ENCODE measurements at places on chromosomes 12 and 14.

DNA sequence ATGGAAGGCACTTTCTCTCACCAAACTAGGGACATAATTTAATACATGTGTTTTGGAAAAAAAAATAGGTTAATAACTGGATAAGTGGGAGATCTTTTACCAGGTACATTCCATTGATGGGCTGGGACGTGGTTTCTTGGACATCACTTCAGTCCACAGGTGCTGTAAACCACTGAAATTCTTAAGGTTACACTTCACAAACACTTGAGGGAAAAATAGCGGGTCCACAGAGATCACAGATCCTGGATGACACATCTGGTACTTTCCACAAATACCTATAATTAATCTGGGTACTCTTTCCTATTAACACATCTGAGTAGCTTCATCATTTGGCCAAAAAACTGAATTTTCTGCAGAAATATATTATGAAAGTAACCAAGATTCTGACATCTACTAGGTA is 85.0 kb downstream of the POLR3B start:
- no peak for DNase-seq

- DNase-seq, result peak; percentile 40
Observed at GRCh38 chr14:99946652-99947489, 118.4 kb upstream of the EVL start.

DNA sequence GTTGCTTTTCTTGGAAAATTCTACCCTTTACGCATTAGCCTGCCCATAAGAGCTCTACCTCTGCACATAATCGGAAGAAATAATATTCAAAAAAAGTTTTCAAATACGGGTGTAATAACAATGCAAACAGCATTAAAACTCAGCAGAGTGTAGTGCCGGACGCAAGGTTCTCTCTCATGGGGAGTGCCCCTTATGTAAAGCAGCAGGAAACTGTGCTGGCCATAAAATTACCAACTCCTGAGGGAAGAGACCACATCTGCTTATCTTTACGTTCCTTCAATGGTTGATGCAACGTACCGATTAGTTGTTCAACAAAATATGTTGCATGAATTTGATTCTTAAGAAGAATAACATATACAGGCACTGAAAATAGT is 118.7 kb upstream of the TMCC3 start:
- DNase-seq, result no peak

GRCh38 chr12:4486980-4487379 is 41.4 kb upstream of the FGF6 start:
- no peak for DNase-seq

GRCh38 chr12:132021031-132021871 is 71.5 kb downstream of the EP400 start:
- DNase-seq, result no peak

DNA sequence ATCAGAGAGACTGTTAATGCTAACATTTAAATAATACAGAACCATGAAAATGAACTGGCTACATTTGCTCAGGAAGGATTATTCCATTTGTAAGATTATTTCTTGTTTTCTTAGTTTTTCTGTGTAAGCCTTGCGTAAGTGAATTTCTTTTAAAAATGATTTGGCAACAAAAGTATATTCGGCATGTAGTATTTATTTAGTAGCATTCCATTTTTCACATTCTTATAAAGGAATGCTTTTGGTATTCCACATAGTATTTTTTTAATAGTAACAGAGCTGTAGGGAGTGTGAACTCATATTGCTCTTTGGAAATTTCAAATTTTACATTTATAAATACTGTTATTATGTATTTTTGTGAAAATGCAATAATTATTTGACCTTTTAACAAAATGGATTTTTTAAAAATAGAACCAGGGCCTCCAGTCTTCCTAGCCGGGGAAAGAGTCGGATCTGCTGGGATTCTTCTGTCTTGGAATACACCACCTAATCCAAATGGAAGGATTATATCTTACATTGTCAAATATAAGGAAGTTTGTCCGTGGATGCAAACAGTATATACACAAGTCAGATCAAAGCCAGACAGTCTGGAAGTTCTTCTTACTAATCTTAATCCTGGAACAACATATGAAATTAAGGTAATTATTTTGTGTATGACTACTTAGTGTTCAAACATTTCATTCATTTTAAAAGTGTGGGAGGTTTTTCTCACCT is 1.2 kb downstream of the PTPRQ start:
- DNase-seq, result no peak

DNA sequence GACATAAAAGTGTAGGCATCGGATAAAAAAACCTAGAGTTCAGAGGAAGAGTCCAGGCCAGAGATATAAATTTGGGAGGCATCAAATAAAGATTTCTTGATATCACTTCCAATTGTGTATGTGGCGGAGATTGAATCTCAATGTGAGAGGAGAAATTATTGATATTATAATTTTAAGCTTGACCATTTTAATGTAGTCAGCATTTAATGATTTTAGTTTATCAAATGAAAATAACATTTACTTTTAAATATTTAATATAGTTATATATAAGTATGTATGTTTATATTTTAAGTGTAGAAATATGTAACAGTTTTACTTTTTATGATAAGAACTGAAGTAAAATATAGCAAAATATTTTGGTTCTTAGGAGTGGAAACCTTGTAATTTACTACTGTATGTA is 48.7 kb downstream of the WASHC4 start:
- no peak for DNase-seq

- DNase-seq, result no peak
Observed at GRCh38 chr12:69932676-69933552, 107.9 kb downstream of the MYRFL start.

- DNase-seq, result no peak
Observed at GRCh38 chr12:4045786-4046494, 172.7 kb upstream of the PARP11 start.

DNA sequence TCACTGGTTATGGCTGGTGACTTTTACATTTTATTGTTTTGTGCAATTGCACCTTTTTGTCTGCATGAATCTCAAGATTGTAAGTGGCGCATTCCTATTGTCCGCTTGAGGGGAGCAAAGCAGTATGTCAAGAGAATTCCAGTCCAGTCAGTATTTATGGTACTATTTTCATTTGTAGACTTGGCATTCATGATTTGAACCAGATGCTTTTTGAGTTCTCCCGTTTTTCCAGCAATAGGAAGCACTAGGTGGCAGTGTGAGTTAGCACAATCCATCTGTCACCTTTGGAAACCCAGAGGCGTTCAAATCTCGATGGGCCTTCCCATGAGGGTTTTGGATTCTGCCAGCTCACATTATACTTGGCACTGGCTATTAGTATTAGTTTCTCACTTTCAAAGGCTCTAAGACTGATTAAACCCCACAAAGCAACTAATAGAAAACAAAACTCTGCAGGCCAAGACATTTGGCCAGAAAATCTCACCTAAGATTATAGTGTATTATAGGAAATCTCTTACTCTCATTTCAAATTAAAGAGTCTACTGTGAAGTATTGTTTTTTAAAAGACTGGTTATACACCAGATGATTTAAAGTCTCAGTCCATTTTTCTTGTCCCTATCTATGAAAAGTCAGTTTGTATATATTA is 2.2 kb downstream of the DACT1 start:
- DNase-seq, result no peak

DNA sequence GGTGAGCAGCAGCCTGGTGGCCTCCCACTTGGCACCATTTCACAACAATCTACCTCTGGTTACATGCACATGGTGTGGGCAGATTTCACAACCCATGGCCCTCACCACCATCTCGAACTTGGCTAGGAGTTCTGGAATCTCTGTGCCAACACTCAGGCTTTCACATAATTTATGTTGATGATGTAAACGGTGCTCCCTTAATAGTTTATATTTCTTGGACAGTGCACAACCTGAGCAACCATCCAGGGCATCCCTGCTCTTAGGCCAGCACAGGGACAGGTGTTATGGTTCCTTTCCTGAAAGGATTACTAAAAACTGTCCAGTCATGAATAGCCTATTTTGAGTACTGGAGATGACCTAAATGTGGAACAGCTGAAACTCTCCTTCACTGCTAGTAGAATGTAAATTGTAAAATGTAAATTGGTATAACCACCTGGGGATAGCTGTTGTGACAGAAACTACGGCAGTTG is 28.6 kb downstream of the ABCB9 start:
- no peak for DNase-seq

- no peak for DNase-seq
Observed at GRCh38 chr12:89122852-89123251, 229.4 kb downstream of the DUSP6 start.

DNA sequence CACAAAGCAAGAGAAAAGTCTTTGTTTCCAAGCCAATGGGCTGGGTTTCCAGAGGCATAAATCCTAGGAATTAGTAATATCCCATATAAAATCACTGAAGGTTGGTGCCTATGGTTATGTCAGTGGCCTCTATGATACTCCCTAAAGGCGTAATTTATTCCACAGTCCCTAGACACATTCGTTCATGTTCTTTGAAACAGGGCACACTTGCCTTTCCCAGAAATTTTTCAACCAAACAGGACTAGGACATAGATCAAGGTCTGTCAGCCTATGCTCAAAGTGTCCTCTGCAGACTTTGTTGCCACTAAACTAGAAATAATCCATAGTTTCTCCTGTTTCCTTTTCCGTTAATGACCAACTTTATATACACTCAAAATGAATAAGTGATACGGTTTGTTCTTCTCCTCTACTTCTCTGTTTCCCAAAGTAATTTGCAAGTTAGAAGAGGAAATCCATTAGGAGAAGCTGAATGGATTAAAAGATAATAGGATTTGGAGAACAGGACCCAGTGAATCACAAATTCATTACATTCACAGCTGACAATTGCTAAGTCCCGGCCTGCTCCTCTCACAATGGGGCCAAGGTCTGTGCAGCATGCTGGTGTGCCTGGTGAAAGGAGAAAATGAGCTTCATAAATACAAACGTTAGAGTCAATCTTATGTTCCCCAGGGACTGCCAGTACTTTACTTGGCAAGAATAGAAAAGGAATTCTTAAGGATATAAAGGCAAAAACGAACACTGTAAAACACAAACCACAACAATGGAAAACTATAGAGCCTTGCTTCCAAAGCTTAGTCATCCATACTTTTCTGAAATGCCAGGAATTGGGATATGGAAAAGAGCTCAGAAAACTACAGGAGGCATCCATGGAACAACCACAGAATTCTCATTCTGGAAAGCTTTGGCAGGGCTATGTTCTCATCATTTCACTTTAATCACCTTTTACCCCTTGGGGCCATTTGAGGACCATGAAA is 966.2 kb downstream of the NRXN3 start:
- no peak for DNase-seq

DNA sequence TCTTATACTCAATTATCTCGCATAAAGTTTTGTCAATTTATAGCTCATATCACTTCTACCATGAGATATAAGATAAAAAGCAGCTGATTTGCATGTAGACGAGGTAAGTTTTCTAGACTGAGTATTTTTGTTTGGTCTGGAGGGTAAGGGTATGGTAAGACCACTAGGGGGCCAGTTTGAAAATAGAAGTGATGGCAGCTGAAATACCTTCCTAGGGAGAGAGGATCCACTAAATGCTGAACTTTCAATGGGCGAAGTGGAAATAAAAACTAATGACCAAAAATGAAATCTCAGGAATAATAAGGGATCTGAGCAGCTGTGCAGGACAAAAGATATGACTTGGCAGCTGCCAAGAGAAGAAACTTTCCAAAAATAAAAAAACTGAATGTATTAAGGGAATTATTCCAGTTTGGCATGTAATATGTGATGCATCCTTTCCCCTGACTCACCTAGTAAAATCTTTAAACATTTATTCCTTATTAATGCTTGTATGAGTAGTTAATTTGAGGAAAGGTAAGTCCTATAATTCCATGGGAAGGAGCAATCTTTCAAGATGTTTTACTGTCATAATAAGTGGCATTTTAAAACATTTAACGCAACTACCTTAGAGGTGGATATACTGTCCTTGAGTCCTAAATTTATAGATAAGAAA is 754.5 kb downstream of the C12orf50 start:
- DNase-seq, result no peak

- DNase-seq, result no peak
Observed at GRCh38 chr12:3945671-3946070, 72.5 kb upstream of the PARP11 start.

DNA sequence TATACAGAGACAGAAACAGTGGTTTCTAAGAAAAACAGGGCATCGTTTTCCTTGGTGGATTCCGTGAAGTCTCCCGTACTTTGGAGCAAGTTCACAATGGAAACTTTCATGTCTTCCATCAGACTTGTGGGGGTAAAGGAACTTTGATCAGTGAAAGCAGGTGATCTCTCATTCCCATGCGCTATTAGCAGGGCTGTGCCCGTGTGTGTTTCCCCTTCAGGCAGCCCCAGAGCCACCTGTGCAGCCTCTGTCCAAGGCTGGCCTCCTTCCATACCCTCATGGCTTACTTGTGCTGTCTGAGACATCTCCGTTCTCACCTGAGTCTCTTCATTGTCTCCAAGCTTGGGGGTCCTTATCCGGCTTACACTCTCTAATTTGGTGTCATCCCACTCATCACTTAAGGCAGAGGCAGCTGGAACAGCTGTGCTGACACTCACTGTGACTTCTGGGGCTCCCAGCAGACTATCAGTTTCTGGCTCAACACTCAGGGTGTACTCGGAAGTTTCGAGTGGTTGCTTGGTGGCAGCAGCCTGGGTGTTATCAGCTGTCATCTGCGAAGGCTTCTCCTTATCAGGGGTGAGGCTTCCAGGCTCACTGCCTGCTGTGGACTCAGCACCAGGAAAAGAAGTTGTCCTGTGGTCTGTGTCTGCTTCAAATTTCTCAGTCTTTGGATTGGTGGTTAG is 13.8 kb downstream of the ARMH4 start:
- DNase-seq, result no peak

GRCh38 chr14:81396113-81396512 is 4.0 kb downstream of the STON2 start:
- no peak for DNase-seq

GRCh38 chr14:61659582-61659981 is 35.7 kb upstream of the HIF1A start:
- DNase-seq, result no peak

DNA sequence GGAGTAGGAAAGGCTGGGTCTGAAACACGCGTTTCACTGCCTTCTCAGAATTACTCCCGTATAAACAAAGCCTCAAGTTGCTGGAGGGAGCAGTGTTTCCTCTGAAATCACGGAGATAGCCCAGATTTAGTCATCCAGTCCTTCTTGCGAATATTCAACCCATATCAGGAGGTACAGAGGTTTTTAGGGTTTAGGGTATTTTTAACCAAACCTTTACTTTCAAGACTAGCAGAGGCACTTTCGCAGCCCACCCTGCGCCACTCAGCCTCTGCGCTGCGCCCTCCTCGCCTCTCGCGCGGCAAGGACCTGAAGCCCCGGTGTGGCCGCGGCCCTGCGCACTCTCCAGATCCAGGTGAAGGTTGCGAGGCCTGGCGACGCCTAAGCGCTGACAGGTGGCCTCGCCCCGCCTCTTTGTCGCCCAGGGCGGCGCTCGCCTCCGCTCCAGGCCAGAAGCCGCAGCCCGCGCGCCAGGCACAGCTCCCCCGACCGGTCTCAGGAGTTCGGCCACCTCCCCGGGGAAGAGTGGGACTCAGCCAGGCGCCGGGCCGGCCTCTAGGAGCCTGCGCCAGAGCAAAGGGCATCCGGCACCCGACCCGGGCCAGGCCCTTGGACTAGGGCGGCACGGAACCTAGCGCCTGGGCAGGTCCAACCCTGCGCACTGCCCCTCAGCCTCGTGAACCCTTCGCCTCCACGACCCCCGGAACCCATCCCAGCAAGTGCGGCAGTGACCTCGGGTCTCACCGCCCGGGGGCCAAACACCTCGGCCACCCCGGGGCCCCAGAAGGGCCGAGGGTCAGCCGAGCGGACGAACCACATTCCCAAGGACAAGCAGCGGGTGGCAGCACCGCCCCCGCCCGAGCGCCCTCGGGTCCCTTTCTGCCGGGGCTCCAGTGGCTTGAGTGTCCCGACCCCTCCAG is 1.8 kb upstream of the SAMD4A start:
- DNase-seq, result peak; percentile 21

All from activated T-helper 1 cell treated with anti-CD3 and anti-CD28 coated beads, Interleukin-2, amount 50 U/mL, for 16 hours (primary cell).